Adrenal gland (tissue), 19 donors: ENCODE measurements at places on chromosomes 4 and X. TPM values are rescaled to one million over a fixed set of nuclear protein-coding genes. Genes with fewer than 3 reads are reported as not detected.
A peak's percentile ranks its signal among the peaks of the same experiment; 100 is the strongest.

DNA sequence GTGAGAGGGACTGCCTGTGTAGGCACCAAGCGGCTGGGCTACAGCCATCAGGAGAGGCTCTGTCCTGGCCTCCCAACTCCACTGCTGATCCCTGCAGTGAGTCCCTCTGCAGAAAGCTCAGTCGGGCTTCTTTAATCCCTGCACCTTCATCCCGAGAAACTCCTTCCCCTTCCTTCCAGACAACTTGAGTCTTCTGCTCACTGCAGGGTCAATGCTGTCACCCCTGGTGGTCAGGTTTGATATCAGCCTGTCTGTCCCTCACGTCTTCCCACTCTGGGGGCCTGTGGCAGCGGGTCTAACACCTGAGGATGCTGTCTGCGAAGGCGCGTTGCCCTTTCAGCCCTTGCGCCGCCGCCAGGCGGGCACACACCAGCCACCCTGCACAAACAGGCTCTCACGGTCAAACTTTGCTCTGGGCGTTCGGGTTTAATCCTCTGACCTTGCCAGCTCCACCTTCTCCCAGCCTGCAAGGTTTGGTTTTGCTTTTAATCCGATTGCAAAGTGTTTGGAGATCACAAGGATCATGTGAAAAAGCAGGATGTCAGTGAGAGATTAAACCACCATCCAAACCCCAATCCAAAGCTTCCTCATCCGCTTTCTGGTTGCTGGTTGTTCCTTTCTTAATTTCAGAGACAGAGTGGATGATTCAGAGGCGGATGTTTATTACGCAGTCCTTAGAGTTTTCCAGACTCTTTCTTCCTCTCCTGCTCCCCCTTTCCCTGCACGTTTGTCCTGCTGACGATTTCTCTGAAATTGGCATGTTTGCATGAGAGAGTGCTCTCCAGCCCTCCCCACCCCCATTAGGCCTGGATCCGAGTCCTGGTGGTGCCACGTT lies 74.8 kb upstream of the SLC34A2 start:
- no peak for DNase-seq
- no peak overlapping the region for H3K27ac ChIP-seq
- H3K4me3 ChIP-seq, result no peak overlapping the region
- H3K36me3 ChIP-seq, result no peaks in the 10 kb centered on the region

DNA sequence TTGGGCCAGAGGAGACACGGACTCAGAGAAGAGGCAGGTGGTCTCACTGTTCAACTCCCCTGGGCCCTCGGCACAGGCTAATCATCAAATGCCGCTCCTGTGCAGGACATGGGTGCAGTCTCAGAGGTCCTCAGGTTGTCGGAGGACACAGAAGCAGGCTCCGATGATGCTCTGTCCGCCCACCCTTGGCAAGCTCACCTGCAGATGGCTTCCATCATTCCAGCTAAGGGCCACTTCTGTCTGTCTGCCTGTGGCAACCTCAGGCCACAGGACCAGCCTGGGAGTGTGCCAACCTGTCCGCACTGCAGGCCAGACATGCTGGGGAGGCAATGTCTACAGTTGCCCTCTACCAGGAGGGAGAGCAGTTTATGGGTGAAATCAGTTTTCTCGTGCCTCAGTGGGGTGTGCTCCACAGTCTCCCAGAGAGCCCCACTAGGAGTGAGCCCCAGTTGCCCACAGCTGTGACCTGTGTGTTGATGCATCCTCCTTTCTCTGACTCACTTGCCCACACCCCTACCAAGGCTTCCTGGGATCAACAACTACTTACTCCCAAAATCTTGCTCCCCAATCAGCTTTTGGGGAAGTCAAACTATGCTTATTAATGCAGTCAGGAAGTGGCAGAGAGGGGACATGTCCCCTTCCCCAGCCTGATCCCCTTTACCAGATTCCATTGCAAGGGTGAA lies 55.9 kb downstream of the HTRA3 start:
- H3K36me3 ChIP-seq, result no peaks in the 10 kb centered on the region
- H3K27ac ChIP-seq, result no peak overlapping the region
- no peak overlapping the region for H3K4me3 ChIP-seq
- no peak for DNase-seq

- no peak for DNase-seq
- H3K27me3 ChIP-seq, result no peaks in the 10 kb centered on the region
Measured at GRCh38 chr4:107252571-107252970, 216.5 kb upstream of the DKK2 start.

- DNase-seq, result no peak
- H3K4me1 ChIP-seq, result peaks cover 18% of the 10 kb centered on the region
- no peaks in the 10 kb centered on the region for H3K36me3 ChIP-seq
- H3K4me3 ChIP-seq, result no peak overlapping the region
Measured at GRCh38 chr4:6858997-6859396, 50.6 kb upstream of the TBC1D14 start.

The RAB33A gene
- 0.24 TPM for total RNA-seq

The GPR119 gene
- not detected for total RNA-seq

DNA sequence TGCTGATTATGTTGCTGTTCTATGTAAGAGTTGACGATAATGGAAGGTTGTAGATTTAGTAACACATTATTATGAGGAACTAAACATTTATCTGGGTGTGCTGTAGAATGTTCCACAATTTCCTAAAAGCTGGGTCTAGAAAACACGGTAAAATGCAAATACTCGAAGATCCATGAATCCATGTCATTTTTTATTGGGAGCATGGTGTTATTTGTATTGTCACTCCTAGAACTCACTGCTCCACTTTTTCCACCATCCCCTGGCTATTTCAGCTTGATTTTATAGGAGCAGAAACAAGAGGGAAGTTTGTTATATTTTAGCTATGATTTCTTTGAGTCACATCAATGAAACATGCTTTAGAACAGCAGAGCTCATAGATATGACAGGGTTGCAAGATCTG lies 155.0 kb upstream of the ANK2 start:
- no peak overlapping the region for H3K27ac ChIP-seq
- H3K36me3 ChIP-seq, result no peaks in the 10 kb centered on the region
- H3K4me3 ChIP-seq, result no peak overlapping the region
- no peaks in the 10 kb centered on the region for H3K4me1 ChIP-seq
- no peak for DNase-seq

- peaks cover 11% of the 10 kb centered on the region for H3K27me3 ChIP-seq
- peaks cover 3% of the 10 kb centered on the region for H3K4me1 ChIP-seq
- H3K27ac ChIP-seq, result no peak overlapping the region
- no peaks in the 10 kb centered on the region for H3K36me3 ChIP-seq
Measured at GRCh38 chrX:72081605-72082320, 50.0 kb downstream of the RTL5 start.

GRCh38 chr4:186227221-186227620 lies at the start of gene KLKB1:
TSS of gene KLKB1 (plus strand) at chr4:186227507. CDS start at chr4:186228196, 689 bp downstream.
- no peak for DNase-seq
- no peak within 1 kb of the TSS for H3K27ac ChIP-seq
- H3K36me3 ChIP-seq, result no peaks in the 10 kb centered on the region
- H3K4me3 ChIP-seq, result no peak within 1 kb of the TSS

DNA sequence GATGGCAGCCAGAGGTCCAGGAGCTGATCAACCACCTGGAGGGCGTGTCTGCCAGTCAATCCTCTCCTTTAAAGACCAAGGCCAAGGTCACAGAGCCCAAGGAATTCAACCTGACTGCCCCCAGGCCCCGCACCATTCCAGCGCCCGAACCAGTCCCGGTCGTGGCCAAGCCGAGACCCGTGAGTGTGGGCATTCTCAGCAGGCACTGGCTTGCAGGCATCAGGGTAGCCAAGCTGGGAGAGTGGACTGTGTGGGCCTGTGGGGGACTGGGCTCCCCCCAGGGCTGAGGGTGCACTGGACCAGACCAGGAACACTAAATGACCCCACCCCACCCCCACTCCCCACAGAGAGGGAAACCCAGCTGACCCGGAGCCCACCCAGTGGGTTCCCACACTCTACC lies 23.8 kb upstream of the RNF4 start:
- no peaks in the 10 kb centered on the region for H3K4me1 ChIP-seq
- no peak overlapping the region for H3K4me3 ChIP-seq
- H3K36me3 ChIP-seq, result no peaks in the 10 kb centered on the region
- H3K27ac ChIP-seq, result no peak overlapping the region

The STBD1 gene
- total RNA-seq, result 3.6 TPM

DNA sequence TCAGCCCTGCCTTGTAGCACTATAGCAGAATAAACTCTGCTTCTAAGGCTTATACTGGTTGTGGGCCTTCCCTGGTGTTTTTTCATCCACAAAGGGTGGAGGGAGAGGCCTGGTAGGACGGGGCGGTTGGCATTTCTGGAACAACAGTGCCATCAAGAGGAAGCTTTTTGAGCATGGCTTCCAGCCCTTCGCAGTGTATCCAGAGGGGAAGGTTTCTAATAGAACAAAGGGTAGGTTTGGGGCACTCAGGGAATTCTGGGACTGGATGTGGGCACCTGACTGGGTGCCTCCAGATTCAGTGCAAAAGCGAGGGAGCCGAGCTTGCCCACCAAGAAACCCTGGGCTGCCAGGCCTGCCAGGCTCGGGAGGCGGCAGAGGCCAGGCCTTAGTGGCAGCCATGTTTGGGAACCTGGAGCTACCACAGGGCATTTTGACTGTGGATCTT lies 229.6 kb upstream of the AGTR2 start:
- no peaks in the 10 kb centered on the region for H3K36me3 ChIP-seq
- H3K27me3 ChIP-seq, result peaks cover 11% of the 10 kb centered on the region
- H3K4me1 ChIP-seq, result no peaks in the 10 kb centered on the region
- H3K27ac ChIP-seq, result no peak overlapping the region
- peak overlapping the region; percentile 45 for H3K4me3 ChIP-seq

The ADH5 gene
- 88.4 TPM for total RNA-seq

The FRMD7 gene
- not detected for total RNA-seq

- no peak overlapping the region for H3K4me3 ChIP-seq
- no peaks in the 10 kb centered on the region for H3K36me3 ChIP-seq
- H3K27ac ChIP-seq, result no peak overlapping the region
- no peaks in the 10 kb centered on the region for H3K4me1 ChIP-seq
- H3K27me3 ChIP-seq, result no peaks in the 10 kb centered on the region
Measured at GRCh38 chr4:127103681-127104115, 529.1 kb upstream of the INTU start.

DNA sequence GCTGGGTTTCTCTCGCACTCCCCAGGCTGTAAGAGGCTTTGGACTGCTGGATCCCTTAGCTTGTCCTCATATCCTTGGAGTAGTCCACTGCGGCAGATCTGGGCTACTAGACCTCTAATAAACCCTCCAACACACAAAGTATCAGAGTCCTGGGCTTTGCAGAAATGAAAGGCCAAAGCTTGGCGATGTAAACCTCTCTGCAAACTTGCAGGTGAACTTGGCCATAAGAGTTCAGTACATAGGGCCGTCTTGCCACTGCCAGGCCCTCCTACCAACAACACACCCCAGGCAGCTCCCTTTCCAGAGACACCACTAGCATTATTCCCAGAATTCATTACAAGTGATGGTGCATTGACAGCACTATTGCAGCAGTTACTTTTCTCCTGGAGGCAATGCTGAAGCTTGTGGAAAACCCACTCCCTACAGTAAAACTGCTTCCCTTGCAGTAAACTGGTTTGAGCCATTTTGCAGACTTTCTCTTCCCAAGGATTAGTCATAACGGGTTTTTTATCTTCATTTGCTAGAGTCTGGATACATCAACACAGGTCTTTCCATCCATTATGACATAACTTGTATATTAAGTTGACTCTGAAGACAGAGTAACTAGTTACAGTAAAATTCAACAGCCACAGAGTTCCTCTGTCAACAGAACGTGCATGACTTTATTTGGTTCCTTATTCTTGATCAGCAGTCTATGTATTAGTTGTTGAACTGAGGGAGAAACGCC lies 2.4 kb downstream of the ANKRD50 start:
- no peak overlapping the region for H3K27ac ChIP-seq
- H3K4me3 ChIP-seq, result peak overlapping the region; percentile 68
- no peaks in the 10 kb centered on the region for H3K36me3 ChIP-seq
- DNase-seq, result no peak
- peaks cover 5% of the 10 kb centered on the region for H3K4me1 ChIP-seq
- H3K27me3 ChIP-seq, result no peaks in the 10 kb centered on the region

- H3K36me3 ChIP-seq, result no peaks in the 10 kb centered on the region
- DNase-seq, result no peak
- H3K27ac ChIP-seq, result no peak overlapping the region
- H3K4me3 ChIP-seq, result no peak overlapping the region
- no peaks in the 10 kb centered on the region for H3K4me1 ChIP-seq
Measured at GRCh38 chr4:144316869-144317268, 176.4 kb upstream of the GYPA start.

DNA sequence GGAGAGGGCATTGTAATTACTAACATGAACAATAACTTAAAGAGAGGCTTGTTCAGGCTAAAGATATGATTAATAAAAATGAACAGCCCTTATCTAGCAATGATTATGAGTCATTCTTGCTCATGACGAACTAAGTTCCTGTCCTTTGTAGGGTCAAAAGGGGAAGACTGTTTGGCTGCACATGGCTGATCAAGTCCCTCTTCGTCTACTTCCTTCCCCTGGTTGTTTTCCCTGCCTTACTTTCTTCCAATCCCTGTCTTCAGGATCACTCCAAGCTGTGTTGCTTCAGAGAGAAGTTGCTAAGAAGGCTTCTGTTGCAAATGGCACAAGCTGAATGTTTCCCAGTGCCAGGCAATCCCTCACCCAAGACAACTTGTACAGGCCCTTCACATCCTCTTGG lies 115.0 kb upstream of the HS3ST1 start:
- peak overlapping the region; percentile 36 for H3K27ac ChIP-seq
- H3K27me3 ChIP-seq, result no peaks in the 10 kb centered on the region
- H3K36me3 ChIP-seq, result no peaks in the 10 kb centered on the region
- H3K4me3 ChIP-seq, result no peak overlapping the region

DNA sequence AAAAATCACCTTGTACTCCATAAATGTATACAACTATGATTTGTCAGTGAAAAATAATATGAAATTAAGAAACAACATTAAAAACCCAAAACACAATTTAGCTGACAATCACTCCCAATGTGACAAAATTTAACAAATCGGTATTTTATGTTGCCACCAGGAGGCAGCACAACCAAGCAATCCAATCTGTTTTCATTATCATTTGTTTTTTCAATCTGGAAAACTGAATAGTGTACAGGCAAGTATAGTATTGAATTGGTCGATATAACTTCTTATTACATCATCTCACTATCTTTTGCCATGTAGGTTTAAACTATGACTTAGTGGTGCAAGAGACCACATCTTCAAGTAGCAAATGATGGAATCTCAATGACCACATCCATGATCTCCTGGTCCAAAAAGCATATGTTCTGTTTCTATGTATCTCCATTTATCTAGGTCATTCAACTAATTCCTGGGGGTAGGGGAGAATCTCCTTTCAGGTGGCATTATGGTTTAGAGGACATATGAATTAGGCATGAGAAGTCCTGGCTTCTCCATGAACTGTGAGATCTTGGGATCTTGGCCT lies 112.9 kb upstream of the AGA start:
- H3K27ac ChIP-seq, result no peak overlapping the region
- H3K36me3 ChIP-seq, result no peaks in the 10 kb centered on the region
- no peaks in the 10 kb centered on the region for H3K27me3 ChIP-seq
- no peaks in the 10 kb centered on the region for H3K4me1 ChIP-seq
- peak; percentile 25 for DNase-seq

GRCh38 chr4:110610620-110610939 lies 12.3 kb downstream of the PITX2 start:
- H3K36me3 ChIP-seq, result no peaks in the 10 kb centered on the region
- DNase-seq, result no peak
- H3K27me3 ChIP-seq, result peaks cover 57% of the 10 kb centered on the region
- H3K4me3 ChIP-seq, result no peak overlapping the region
- H3K27ac ChIP-seq, result no peak overlapping the region
